ENCODE measurements at places on chromosomes 4 and X. TPM values are rescaled to one million over a fixed set of nuclear protein-coding genes. Genes with fewer than 3 reads are reported as not detected.

GRCh38 chrX:140713174-140713539 is 3.6 kb downstream of the LINC00632 start:
- no peak for DNase-seq

The PGAM4 gene
- total RNA-seq = not detected

DNA sequence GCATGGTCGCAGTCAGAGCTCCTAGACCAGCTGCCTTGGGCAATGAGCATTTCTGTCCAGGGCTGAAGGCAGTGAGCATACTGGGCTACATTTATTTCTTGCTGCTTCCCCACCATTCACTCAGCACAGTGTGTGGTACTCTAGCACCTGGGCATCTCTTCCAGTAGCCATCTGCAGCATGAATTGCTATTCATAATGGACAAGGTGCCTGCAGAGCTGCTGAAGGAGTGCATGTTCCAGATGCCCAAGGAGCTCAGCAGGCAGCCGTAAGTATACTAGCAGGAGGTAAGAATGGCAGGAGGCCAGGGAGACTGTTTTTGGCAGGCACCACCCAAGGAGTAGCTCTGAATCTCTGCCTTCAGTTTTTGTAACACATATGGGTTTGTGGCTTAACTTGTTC is 110.4 kb upstream of the RXFP1 start:
- peak; percentile 31 for DNase-seq

DNA sequence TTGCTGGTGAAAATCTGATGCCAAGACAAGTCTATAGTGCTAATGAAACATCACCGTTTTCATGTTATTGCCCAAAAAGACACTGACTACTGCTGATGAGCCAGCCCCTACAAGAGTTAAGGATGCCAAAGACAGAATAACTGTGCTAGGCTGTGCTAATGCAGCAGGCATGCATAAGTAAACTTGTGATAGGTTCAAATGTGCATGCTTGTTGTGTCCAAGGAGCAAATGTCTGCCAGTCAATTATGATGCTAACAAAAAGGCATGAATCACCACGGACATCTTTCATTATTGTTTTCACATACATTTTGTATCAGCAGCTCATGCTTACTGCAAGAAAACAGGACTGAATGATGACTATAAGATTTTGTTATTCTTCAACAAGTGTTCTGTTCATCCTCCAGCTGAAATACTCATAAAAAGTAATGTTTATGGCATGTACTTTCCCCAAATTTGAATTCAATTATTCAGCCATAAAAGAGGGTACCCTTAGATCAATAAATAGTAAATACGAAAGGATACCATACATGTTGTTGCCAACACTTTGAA is 306.9 kb upstream of the ARSJ start:
- DNase-seq = no peak

- no peak for DNase-seq
Observed at GRCh38 chr4:78288327-78288726, 231.2 kb downstream of the FRAS1 start.

DNA sequence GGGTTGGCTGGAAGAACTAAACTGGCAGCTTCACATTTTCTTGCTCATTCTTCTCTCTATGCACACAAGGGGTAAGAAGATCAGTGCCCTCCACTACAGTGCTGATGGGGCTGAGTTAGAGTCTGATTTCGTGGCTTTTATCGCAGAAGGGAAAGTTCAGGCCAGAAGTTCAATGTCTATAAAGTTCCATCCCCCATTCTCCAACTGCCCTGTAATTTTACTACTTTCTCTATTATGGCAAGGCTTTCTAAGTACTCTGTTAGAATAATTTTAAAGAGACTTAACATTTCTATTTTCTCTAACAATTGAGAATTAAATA is 293.9 kb downstream of the BMPR1B start:
- DNase-seq = no peak

The DCLK2 gene
- 65.0 TPM for total RNA-seq

DNA sequence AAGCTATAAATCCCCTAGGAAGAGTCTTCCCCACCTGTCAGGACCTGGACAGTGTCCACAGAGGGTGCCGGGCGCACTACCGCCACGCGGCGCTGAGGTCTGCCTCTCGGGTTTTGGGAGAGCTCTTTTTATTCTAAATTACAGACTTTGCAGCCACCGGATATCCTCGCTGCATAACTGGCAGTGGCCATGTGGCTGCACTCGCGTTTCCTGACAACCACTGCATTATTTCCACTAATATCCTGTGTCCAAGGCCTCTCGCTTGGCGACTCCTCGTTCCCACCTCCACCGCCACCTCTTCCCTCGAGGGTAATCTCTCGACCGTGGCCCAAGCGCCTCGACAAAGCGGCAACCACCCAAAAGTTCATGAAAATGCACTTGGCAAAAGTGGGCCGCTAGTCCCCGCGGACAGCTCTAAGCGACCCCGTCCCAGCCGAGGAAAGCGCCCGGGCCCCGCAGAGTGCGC is 512 bp upstream of the TMEM131L start:
- peak; percentile 35 for DNase-seq

GRCh38 chrX:20477836-20478524 is 211.3 kb upstream of the RPS6KA3 start:
- no peak for DNase-seq

- DNase-seq = no peak
Observed at GRCh38 chr4:7263166-7263565, 70.8 kb downstream of the SORCS2 start.

GRCh38 chrX:10648614-10649013 is 28.2 kb upstream of the MID1 start:
- no peak for DNase-seq

- no peak for DNase-seq
Observed at GRCh38 chrX:32525234-32525633, 686.1 kb downstream of the DMD start.

GRCh38 chr4:173420801-173421200 is 21.9 kb upstream of the SCRG1 start:
- no peak for DNase-seq

The MAOA gene
- 11.9 TPM for total RNA-seq

- peak; percentile 30 for DNase-seq
Observed at GRCh38 chrX:83508006-83508405, at the start of gene POU3F4. Gene POU3F4 (plus strand): TSS chrX:83508290. CDS start chrX:83508325, 35 bp downstream.

- no peak for DNase-seq
Observed at GRCh38 chr4:168408620-168409019, 71.7 kb downstream of the DDX60L start.

DNA sequence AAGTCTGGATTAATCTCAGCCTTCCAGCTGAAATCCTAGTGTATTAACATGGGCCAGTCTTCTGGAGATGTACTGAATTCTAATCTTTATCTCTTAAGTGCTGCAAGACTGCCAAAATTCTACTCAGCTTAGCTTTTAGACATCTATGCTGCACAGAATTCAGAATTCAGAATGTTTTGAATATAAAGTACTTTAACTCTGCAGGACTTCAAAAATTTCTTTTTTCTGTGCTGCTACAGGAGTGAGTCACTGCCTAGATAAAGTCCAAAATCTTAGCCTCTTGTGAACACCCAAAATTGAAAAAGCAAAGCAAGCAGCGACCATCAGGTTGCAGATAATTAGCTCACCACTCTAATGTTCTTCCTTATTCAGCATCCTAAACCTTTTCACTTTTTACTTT is 1092.6 kb upstream of the PCDH10 start:
- DNase-seq = no peak

GRCh38 chr4:21451032-21451431 is 497.5 kb downstream of the KCNIP4 start:
- DNase-seq = no peak

GRCh38 chr4:86506591-86506990 is 87.5 kb upstream of the PTPN13 start:
- DNase-seq = no peak

DNA sequence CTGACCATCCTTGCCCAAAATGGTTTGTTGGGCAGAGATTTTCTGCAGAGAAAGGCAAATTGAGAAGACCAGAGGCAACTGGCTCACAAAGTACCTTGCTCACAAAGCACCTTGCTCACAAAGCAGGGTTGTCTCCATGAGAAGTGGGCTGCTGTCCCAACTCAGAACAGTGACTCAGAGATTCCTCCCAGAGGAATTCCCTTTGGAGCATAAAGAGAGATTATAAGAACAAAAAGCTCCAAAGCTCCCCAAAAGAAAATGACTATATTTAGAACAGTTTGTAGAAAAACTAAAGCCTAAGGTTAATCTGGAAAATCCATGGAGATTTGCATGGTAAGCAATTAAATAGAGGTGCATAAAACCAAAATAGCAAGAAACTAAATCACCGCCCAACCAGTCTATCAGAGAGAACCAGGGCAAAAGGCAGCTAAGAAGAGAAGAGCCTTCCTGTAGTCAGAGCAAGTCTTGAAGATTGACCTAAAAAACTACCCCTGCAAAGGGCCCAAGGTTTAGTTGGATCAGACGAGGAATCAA is 731.4 kb downstream of the FAT4 start:
- no peak for DNase-seq

The SSX3 gene
- total RNA-seq = not detected

- DNase-seq = no peak
Observed at GRCh38 chr4:110733901-110734300, 111.0 kb upstream of the PITX2 start.

The PPARGC1A gene
- 5.5 TPM for total RNA-seq

GRCh38 chr4:101862595-101862994 is 72.1 kb downstream of the BANK1 start:
- DNase-seq = no peak

DNA sequence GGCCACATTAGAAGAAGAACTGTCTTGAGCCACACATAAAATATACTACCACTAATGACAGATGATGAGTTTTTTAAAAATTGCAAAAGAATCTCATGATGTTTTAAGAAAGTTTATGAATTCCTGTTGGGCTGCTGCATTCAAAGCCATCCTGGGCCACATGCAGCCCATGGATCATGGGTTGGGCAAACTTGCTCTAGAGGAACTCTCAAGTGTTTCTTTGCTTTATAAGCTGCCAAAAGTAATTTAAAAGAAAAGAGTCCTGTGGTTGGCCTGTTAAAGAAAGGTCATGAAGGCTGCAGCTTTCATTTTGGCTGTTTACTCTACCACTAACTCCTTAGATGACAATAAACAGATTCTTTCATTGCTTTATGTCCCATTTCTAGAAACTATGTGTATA is 218.2 kb downstream of the SCFD2 start:
- no peak for DNase-seq

DNA sequence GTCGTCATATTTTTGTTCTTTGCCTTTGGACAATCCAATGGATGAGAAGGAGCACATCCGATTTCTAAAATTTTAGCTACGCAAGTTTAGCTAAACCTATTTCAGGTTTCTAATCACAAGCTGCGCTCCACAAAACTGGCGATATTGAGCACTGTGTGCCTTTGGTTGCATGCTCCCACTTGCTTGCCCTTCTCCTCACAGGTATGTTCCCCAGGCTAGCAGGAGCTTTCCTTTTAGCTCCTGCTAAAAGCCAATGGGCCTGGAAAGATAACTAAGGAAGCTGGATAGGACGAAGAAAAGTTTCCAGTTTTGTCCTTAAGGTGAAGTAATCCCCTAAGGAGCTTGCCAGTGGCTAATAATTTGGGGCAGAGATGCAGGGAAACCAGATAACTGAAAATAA is 975.2 kb downstream of the FSTL5 start:
- DNase-seq = no peak

Measured in occipital lobe (tissue), 3 donors.